ENCODE measurements at places on chromosomes 1 and 21.
A peak's percentile ranks its signal among the peaks of the same experiment; 100 is the strongest.

- ATAC-seq, result peak; percentile 80
Measured at GRCh38 chr1:42983693-42984092, 25.0 kb upstream of the SLC2A1 start.

DNA sequence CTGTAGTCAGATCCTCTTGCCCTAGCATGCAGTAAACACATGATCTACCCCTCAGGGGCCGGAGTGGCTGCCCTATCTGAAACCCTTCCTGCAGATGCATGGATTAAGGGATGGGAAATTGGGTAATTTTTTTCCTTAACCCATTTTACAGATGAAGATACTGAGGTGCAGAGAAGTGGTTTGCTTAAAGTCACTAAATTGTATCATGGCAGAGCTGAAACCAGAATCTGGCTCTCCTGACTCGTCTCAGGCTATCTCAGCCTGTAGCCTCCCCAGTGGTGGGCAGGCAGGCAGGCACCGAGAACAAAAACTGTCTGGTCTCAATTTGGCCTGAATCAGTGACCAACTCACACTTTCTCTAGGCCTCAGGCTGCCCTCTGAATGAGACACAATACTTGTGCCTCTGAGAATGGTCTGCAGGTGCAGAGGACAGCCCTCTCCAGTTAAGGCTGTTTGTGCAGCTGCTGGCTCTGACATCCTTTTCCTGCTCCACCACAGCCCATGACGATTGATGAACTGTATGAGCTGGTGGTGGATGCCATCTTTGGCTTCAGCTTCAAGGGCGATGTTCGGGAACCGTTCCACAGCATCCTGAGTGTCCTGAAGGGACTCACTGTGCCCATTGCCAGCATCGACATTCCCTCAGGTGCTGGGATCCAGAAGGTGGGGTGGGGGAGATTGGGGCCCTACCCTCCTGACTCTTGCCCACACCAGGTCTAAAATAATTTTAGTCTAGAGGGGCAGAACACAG, 1.5 kb downstream of the NAXE start:
- no peak for ATAC-seq

- no peak for ATAC-seq
Measured at GRCh38 chr1:170669107-170669445, 5.1 kb downstream of the PRRX1 start.

DNA sequence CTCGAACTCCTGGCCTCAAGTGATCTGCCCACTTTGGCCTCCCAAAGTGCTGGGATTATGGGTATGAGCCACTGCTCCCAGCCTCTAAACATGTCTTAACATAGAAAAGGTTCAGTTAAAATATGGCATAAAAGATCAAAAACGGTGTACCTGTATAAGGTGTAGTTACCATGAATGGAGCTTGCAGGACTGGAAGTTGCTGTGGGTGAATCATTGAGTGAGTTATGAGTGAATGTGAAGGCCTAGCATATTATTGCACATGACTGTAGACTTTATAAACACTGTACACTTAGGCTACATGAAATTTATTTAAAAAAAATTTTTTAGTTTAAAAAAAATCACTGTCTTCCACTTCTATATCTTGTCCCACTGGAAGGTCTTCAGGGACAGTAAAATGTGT, 15.7 kb downstream of the ABCD3 start:
- ATAC-seq, result no peak

DNA sequence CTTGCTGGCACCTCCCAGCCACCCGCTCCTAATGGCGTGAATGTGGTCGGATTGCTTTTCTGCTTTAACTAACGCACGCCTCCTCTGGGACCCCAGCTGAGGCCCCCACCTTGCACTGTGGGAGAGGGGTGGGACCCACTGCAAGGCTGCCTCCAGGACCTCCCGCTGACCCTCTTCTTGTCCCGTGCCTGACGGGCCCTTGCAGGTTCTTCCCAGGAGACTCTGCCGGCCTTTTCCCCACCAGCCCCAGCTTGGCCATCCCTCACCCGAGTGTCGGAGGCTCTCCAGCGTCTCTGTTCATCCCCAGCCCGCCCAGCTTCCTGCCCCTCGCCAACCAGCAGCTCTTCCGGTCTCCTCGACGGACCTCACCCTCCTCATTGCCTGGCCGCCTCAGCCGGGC, 18.6 kb downstream of the TMEM201 start:
- ATAC-seq, result no peak

GRCh38 chr1:55286856-55287602, 71.9 kb upstream of the USP24 start:
- ATAC-seq, result no peak

DNA sequence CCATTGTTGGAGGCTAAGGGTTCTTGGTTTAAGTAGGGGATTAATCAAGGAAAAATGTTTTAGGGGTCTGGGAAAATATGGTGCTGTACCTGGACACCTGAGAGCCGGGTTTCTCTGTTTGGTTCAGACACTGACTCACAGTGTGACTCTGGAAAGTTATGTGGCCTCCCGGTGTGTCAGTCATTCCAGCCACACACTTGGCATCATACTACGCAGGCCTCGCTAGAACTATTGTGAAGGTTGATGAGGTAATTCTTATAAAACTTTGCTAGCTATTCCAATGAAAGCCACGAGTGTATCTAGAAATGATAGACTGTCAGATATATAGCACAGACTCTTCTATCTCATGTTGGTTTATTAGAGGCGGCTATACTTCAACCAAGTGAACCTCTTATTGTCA, 4.8 kb upstream of the CAMSAP2 start:
- ATAC-seq, result no peak

DNA sequence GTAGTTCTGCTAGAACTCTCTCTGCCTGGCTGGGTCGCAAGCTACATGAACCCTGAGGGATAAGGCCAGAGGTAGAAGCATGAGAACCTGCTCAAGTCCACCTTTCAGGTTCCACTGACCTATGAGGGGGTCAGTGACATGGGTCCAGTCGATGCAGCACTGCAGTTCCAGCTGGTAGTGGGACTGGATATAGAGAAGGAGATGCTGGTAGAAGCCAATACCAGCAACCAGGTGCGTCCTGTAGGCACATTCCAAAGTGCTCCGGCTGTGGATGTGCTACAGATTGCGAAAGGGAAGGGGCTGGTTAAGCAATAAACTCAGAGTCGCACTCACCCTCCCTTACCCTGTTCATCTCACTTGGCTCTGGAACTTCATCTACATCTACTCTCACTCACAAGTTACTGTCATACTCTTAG, 5.7 kb downstream of the SMG5 start:
- no peak for ATAC-seq

DNA sequence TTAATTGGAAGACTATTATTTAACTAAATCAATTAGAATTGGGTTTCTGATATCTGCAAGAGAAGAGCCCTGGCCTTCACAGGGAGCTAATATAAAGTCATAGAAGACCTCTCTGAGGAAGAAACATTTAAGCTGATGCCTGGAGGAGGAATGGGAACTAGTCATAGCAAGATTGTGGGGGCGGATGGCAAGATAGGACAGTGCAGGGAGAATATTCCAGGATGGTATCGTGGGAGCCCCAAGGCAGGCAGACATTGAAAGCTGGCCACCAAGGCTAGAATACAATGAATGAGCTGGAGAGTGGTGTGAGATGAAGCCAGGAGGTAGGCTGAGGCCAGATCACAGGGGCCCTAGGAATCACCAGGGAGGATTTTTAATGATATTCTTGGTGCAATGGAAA, 20.8 kb upstream of the MYSM1 start:
- no peak for ATAC-seq

GRCh38 chr1:161511018-161511755, 5.9 kb downstream of the FCGR2A start:
- no peak for ATAC-seq

DNA sequence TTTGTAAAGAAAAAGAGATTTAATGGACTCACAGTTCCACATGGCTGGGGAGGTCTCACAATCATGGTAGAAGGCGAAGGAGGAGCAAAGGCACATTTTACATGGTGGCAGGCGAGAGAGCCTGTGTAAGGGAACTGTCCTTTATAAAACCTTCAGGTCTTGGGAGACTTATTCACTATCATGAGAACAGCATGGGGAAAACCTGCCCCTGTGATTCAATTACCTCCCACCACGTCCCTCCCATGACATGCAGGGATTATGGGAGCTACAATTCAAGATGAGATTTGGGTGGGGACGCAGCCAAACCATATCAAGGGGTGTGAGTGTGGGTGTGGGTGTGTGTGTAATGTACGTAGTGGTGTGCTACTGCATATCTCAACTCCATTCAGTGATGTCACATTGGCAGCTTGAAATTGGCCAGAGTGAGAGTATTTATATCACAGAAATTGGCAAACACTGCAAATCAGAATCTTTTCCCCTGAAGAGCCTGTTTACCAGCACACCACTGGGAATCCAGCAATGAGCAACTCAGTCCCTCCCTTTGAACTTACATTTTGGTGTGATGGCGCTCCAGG, 5.4 kb downstream of the ARHGEF10L start:
- peak; percentile 19 for ATAC-seq

GRCh38 chr1:30684881-30685795, 38.2 kb downstream of the MATN1 start:
- no peak for ATAC-seq
